Activated naive CD4-positive, alpha-beta T cell treated with anti-CD3 and anti-CD28 coated beads for 36 hours (primary cell): ENCODE measurements at places on chromosomes 11 and 22. TPM values are rescaled to one million over a fixed set of nuclear protein-coding genes. Genes with fewer than 3 reads are reported as not detected.

GRCh38 chr22:47929073-47929472 lies 1166.6 kb downstream of the TBC1D22A start:
- DNase-seq = no peak
- no peaks in the 10 kb centered on the region for H3K36me3 ChIP-seq
- H3K4me1 ChIP-seq = no peaks in the 10 kb centered on the region
- H3K4me3 ChIP-seq = no peak overlapping the region
- no peak overlapping the region for H3K27ac ChIP-seq

The GATD1 gene
- 33.0 TPM for total RNA-seq

DNA sequence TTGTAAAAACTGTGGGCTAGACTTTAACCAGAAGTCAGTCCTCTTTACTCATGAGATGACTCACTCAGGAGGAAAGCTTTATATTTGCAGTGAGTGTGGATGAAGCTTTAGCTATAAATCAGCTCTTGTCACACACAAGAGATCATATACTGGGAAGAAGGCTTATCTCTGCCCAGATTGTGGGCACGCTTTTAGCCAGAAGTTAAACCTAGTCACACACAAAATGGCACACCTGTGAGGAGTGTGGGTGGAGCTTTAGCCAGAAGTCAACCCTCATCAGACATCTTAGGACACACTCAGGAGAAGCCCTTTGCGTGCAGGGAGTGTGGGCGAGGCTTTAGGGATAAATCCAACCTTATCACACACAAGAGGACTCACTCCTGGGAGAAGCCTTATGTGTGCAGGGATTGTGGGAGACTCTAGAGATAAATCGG lies 706.9 kb upstream of the LUZP2 start:
- H3K4me3 ChIP-seq = no peak overlapping the region
- H3K27ac ChIP-seq = no peak overlapping the region
- no peak for DNase-seq
- no peaks in the 10 kb centered on the region for H3K4me1 ChIP-seq

DNA sequence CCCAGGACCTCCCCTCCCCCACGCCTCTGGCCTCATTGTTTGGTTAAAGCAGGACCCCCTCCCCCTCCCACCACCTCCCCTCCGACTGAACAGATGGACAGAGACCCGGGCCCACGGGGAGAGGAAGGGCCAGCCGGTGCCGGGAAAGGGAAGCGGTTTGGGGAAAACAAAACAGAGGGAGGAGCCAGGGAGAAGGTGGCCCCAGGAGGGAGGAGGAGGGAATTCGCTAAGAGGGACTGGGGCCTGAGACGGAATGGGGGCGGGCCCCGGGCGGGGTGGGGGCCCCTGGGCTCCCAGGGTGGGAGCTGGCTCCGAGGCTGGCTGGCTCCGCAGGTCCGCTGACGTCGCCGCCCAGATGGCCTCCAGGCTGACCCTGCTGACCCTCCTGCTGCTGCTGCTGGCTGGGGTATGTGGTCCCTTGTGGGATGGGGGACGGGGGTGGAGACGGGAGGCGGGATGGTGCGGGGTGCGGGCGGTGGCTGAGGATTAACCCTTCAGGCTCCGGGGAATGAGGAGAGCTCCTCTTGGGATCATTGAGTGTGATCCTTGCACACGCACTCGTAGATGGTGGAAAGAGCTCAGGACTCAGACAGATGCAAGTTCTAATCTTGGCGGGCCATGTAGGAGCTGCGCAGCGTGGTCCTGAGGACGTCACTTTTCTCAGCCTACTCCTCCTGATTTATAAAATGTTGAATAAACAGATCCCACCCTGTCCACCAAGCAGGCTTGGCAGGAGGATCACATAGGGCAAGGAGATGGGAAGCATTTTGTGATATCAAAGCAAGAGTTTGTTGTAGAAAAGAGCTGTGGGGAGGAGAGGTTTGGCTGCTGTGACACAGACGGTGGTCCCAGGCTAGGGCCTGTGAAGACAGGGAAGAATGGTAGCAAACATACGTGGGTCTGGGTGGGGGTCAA lies 688 bp downstream of the SERPING1 start:
- H3K36me3 ChIP-seq = no peaks in the 10 kb centered on the region
- no peak overlapping the region for H3K27ac ChIP-seq

GRCh38 chr11:65432686-65433582 lies 10.3 kb downstream of the NEAT1 start:
- peak overlapping the region; percentile 51 for H3K27ac ChIP-seq
- no peak overlapping the region for H3K4me3 ChIP-seq
- no peaks in the 10 kb centered on the region for H3K27me3 ChIP-seq
- no peak for DNase-seq
- H3K36me3 ChIP-seq = peaks cover 67% of the 10 kb centered on the region
- peaks cover 80% of the 10 kb centered on the region for H3K4me1 ChIP-seq

The HTR3B gene
- not detected for total RNA-seq

The DCDC1 gene
- total RNA-seq = not detected

- no peaks in the 10 kb centered on the region for H3K27me3 ChIP-seq
- DNase-seq = no peak
- H3K4me3 ChIP-seq = no peak overlapping the region
Measured at GRCh38 chr11:69245041-69245440, 48.9 kb upstream of the MYEOV start.

GRCh38 chr22:39142088-39142680 lies 10.3 kb downstream of the CBX7 start:
- DNase-seq = no peak
- H3K4me1 ChIP-seq = peaks cover 23% of the 10 kb centered on the region
- H3K27ac ChIP-seq = no peak overlapping the region
- no peaks in the 10 kb centered on the region for H3K36me3 ChIP-seq
- H3K27me3 ChIP-seq = no peaks in the 10 kb centered on the region

DNA sequence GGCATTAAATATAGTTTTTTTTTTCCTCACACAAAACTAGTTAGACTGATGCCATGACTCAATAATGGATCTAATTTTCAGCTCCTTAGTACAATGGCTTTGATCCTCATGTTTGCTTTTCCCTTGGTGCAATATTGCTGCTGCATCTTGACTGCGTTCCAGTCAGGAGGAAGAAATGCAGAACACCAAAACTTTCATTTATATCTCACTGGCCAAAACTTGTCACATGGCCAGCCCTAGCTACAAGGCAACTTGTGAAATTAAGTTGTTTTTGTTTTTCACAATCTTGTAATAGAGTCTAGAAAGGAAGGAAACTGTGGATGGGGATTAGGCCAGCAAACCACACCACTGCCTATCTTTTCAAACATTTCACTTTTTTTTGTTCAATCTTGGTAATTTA lies 36.7 kb downstream of the SMC1B start:
- no peaks in the 10 kb centered on the region for H3K36me3 ChIP-seq
- no peaks in the 10 kb centered on the region for H3K27me3 ChIP-seq
- H3K4me1 ChIP-seq = no peaks in the 10 kb centered on the region
- H3K4me3 ChIP-seq = no peak overlapping the region

DNA sequence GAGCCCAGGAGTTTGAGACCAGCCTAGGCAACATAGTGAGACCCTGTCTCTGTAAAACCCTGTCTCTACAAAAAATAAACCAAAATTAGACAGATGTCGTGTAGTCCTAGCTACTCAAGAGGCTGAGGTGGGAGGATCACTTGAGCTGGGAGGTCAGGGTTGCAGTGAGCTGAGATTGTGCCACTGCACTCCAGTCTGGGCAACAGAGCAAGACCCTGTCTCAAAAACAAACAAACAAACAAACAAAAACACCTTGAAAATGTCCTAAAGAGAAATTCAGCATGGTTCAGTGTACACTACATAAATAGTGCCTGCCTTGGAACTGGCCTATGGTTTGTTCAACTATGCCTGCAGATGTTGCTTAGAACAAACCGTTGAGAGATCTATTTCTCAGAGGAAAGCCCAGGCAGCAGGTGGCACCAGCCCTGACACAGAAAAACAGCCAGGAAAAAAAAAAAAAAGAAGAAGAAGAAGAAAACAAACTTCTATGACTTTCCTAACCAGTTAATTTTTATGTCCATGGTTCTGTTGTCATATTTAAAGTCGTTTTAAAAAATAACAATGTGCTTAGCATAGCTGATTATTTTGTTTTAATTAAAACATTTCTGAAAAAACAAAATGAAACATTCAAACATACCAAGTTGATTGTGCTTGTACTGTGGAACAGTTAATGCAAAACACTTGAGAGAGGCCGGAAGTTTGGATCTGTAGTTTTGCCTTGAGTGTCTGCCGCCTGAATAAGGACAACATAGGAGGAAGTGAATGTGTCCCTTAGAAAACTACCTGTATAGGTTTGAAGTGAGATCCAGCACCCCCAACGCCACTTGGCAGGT lies 5.4 kb downstream of the KREMEN1 start:
- DNase-seq = no peak
- H3K4me3 ChIP-seq = no peak overlapping the region
- H3K36me3 ChIP-seq = no peaks in the 10 kb centered on the region
- peaks cover 41% of the 10 kb centered on the region for H3K27me3 ChIP-seq

DNA sequence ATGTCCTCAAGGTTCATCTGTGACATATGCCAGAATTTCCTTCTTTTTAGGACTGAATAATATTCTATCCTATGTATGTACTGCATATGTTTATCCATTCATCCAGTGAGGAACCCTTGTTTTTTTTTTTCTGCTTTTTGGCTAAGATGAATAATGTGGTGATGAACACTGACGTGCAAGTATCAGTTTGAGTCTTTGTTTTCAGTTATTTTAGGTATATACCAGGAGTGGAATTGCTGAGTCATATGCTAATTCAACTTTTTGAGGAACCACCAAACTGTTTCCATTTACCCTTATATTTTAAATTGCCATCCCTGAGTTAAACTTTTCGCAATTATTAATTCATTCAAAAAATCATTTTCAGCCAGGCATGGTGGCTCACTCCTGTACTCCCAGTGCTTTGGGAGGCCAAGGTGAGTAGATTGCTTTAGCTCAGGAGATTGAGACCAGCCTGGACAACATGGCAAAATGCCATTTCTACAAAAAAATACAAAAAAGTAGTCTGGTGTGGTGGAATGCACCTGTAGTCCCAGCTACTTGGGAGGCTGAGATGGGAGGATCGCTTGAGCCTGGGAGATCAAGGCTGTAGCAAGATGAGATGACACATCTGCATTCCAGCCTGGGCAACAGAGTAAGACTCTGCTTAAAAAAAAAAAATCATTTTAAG lies 64.2 kb downstream of the MICAL2 start:
- no peaks in the 10 kb centered on the region for H3K27me3 ChIP-seq
- no peak for DNase-seq
- H3K27ac ChIP-seq = peak overlapping the region; percentile 90
- H3K4me3 ChIP-seq = peak overlapping the region; percentile 19
- H3K36me3 ChIP-seq = peaks cover 10% of the 10 kb centered on the region

DNA sequence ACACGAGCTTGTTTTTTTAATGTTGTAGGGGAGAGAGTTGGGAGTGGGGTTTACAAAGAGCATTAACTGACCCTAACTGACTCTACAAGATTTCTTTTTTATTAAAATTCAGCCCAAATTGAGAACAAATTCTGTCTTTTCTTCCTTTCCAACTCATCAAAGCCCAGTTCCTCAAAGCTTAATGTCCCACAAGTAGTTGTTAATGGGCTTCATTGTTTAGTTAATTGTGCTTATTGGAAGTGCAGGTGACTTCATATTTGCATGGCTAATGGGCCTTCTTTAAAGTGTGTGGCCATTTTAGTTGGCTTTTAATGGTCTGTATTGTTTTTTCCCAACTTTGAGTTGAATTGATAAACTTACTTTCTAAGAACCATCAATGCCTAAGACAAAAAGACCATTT lies 39.8 kb downstream of the MPPED2 start:
- H3K4me3 ChIP-seq = no peak overlapping the region
- DNase-seq = no peak
- H3K36me3 ChIP-seq = no peaks in the 10 kb centered on the region
- no peaks in the 10 kb centered on the region for H3K27me3 ChIP-seq

GRCh38 chr11:121958323-121958970 lies 157.6 kb downstream of the BLID start:
- H3K27me3 ChIP-seq = peaks cover 6% of the 10 kb centered on the region
- H3K4me3 ChIP-seq = no peak overlapping the region
- no peaks in the 10 kb centered on the region for H3K4me1 ChIP-seq
- DNase-seq = no peak

DNA sequence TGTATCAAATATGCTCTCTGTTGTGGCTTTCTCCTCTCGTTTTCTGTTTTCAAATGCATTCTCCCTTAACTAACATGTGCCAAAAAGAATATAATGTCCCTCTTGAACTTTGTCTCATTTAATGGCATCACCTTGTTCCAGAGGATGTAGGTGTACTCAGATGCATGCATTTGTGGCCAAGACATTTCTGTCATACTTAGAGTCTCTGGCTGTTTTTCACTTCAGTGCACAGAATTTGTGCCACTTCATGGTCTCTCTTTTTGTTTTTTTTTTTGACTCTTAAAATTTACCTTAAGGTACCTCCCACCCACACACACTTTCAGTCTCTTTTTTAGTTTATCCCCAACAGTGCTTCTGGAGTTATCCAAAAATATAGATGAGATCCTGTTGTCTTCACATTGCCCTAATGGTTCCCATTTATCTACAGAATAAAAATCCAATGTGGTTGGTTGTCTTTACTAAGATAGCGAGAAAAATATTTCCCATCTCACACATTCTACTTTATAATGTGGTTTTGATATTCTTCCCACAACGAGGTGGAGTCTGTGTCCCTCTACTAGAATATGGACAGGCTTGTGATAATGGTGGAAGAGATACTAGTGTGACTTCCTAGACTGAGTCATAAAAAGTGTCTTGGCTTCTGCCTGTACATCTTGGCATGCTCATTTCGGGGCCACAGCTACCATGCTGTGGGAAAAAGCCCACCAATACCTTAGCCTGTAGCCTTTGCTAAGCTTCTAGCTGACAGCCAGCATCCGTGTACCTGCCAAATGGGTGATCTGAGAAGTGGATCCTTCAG lies 125.8 kb downstream of the DDX10 start:
- no peak overlapping the region for H3K27ac ChIP-seq
- no peak overlapping the region for H3K4me3 ChIP-seq
- H3K27me3 ChIP-seq = no peaks in the 10 kb centered on the region
- H3K36me3 ChIP-seq = peaks cover 1% of the 10 kb centered on the region
- no peak for DNase-seq

DNA sequence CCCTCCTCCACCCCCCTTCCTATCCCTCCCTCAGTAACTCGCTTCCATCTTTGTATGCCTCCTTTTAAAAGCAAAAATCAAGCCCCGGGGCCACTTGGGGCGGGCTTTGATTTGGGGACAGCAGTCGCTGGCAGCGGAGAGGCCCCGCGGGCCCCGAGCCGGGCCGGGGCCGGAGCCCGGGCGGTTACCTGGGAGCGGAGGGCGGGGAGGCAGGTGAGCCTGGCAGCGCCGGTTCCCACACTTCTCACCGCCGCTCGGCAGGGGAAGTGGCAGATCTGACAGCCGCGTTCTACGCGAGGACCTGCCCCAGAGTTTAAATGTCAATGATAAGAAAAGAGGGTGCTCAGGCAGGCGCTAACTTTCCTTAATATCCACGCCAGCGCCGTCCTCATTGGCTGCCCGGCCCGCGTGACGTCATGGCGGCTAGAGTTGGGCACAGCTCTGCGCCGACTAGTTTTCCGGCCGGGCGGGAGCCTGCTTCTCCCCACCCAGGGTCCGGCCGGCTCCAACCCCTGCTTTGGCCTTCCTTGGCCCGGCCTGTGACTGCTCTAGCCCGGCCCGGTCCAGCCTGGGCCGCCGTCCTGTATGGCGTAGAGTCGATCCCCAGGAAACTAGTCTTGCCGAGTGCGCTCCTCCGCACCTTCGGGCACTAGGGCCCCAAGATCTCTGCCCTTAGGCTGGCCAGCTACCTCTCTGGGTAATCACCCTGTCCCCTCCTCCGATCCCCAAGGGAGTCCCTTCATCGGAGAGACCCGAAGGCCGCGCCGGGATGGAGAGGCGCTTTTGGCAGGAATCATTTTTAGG lies 6.7 kb upstream of the PAX6 start:
- H3K36me3 ChIP-seq = no peaks in the 10 kb centered on the region
- H3K27me3 ChIP-seq = peaks cover 73% of the 10 kb centered on the region
- peak; percentile 18 for DNase-seq
- H3K4me3 ChIP-seq = peak overlapping the region; percentile 60
- H3K4me1 ChIP-seq = peaks cover 32% of the 10 kb centered on the region
- H3K27ac ChIP-seq = no peak overlapping the region

The PIWIL4 gene
- total RNA-seq = 0.19 TPM
